ENCODE measurements at places on chromosomes 4 and X. TPM values are rescaled to one million over a fixed set of nuclear protein-coding genes. Genes with fewer than 3 reads are reported as not detected.

Gene SORBS2
- total RNA-seq = 0.89 TPM

Gene ANKRD37
- total RNA-seq = 3.4 TPM

Gene RAB9A
- 29.1 TPM for total RNA-seq

Gene ARX
- total RNA-seq = 0.58 TPM

Gene PRR32
- not detected for total RNA-seq

Gene TBC1D8B
- 1.6 TPM for total RNA-seq

Gene SLC6A8
- 15.3 TPM for total RNA-seq

Gene AMMECR1
- 7.5 TPM for total RNA-seq

Gene IGSF1
- 0.37 TPM for total RNA-seq

Gene SERTM2
- not detected for total RNA-seq

Gene OTC
- not detected for total RNA-seq

Gene CTAG1A
- total RNA-seq = not detected

Gene MAGEE2
- not detected for total RNA-seq

Gene POLN
- total RNA-seq = 0.71 TPM

Gene TCEAL6
- not detected for total RNA-seq

Gene CENPVL2
- total RNA-seq = not detected

Gene P2RY10
- not detected for total RNA-seq

Gene PABPC1L2A
- not detected for total RNA-seq

Gene ENAM
- not detected for total RNA-seq

Gene VCX
- not detected for total RNA-seq

Data from A549 treated with dexamethasone at 1 μM for 4 hours (cell line).